Stimulated activated CD8-positive, alpha-beta memory T cell treated with anti-CD3 and anti-CD28 coated beads, Interleukin-7, amount 100 ng/mL, for 4 hours (primary cell): ENCODE measurements at places on chromosomes 16 and 17.

GRCh38 chr16:1002399-1003166 lies 21.0 kb downstream of the SOX8 start:
- peak; percentile 80 for DNase-seq

DNA sequence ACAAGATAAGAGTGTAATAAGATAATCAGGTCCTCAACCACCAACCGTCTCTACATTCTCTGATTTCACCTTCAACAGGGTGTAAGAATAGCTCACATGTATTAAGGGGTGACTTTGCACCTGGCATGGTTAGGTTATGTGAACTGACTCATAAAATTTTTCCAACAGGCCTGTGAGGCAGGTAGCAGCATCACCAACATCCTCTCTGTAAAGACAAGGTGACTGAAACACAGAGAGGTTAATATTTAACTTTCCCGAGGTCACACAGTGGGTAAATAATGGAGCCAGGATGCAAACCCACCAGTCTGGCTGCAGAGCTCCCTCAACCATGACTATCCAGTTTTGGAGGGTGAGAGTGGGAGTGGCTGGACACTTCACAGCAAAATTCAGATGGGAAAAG lies 317.2 kb downstream of the C16orf95 start:
- no peak for DNase-seq

- no peak for DNase-seq
Measured at GRCh38 chr16:78871241-78871640, 729.3 kb downstream of the MAF start.

DNA sequence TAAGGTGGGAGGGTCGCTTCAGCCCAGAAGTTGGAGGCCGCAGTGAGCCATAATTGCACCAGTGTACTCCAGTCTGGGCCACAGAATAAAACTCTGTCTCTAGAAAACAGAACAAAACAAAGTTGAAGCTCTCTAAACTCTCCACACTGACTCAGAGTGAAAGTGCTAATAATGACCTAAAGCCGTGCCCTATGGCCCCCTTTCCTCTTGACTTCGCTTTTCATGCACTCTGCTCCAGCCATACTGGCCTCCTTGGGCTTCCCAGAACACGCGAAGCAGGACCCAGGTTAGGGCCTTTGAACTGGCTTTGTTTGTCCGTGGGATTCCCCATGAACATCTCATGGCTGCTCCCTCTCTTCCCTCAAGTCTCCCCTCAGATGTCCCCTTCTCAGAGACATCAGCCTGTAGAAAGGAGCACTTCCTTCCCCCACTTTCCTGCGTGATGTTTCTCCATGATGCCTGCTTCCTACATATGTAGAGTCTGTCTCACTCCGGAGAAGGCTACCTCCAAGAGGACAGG lies 18.6 kb upstream of the SPN start:
- DNase-seq = no peak

- no peak for DNase-seq
Measured at GRCh38 chr17:411421-412120, 59.0 kb upstream of the RPH3AL start.

DNA sequence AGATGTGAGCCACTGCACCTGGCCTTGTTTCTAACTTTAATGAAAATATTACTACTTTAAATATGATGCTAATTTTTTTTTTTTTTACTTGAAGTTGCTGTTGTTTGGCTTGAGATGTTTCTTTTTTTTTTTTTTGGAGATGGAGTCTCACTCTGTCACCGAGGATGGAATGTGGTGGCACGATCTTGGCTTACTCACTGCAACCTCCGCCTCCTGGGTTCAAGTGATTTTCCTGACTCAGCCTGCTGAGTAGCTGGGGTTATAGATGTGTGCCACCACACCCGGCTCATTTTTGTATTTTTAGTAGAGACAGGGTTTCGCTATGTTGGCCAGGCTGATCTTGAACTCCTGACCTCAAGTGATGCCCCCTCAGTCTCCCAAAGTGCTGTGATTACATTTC lies 23.6 kb downstream of the IGSF6 start:
- no peak for DNase-seq

GRCh38 chr17:42201458-42201772 lies 7.1 kb upstream of the GHDC start:
- no peak for DNase-seq

DNA sequence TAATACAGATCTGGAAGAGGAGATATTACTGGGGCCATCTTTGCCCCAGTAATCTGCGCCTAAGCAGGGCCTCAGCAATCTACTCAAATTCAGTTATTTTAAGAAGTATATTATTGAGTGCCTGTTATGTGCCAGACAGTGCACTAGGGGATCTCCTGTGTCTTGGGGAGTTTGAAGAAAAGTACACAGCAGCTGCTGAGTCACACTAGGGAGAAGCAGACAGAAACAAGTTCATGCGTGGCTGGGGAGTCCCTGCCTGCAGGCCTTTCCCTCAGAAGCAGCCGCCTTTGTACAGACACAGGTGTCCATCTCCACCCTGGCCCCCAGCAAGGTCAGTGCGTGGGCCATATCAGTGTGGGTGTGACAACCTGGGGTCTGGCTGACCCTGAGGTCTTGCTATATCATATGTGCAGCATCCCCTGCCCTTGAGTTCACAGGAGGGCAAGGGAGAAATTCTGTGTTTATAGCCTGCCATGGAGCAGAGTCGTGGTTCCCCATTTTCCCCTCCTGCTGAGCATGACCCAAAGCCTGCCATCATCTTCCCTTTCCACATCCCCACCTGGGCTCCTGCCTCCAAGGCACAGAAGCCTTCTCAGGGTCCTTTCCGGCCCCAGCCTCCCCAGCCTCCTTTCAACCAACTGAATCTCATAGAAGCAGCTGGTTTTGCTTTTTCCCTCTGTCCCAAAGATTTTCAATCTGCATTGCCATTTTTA lies 229.9 kb upstream of the SDK2 start:
- DNase-seq = no peak

- DNase-seq = no peak
Measured at GRCh38 chr17:82949984-82950383, 110.2 kb upstream of the ZNF750 start.

DNA sequence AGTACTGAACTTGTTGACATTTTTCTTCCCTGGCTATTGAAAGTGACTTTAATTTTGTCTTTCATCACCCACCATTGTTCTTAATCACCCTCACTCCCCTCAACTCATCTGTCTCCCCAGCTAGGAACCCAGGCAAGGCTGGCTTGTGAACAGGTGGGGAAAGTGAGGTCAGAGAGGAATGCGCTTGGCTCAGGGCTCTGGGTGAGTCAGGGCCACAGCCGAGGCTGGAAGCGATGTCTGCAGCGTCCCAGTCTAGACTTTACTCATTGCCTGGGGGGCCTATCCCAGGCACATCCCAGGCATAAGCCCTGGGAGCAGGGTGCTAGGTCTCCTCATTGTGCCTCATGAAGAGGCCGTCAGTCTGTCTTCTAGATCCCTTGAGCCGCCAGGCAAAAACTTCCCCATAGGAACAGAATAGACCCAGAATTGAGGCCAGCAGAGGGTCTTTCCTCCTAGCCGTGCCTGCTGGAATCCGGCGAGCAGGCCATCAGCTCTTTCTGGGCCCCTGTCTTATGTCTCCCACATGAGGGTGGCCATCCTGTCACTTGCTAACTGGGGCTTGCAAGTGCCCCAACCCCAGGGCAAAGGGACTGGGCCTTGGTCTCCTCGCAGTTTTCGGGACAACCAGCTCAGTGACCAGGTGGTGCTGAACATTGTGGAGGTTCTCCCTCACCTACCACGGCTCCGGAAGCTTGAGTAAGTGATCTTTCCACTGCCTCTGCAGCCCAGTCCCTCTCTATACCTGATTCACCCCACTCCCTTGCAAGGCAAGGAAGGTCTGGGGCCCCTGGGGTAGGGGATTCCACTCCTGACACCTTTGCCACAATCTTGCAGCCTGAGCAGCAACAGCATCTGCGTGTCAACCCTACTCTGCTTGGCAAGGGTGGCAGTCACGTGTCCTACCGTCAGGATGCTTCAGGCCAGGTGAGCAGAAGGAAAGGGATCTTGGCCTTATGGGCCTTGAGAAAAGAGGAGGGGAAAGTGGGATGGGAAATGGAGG lies 40.1 kb downstream of the NLRC5 start:
- no peak for DNase-seq

- no peak for DNase-seq
Measured at GRCh38 chr17:83170571-83171260, 91.3 kb downstream of the METRNL start.

DNA sequence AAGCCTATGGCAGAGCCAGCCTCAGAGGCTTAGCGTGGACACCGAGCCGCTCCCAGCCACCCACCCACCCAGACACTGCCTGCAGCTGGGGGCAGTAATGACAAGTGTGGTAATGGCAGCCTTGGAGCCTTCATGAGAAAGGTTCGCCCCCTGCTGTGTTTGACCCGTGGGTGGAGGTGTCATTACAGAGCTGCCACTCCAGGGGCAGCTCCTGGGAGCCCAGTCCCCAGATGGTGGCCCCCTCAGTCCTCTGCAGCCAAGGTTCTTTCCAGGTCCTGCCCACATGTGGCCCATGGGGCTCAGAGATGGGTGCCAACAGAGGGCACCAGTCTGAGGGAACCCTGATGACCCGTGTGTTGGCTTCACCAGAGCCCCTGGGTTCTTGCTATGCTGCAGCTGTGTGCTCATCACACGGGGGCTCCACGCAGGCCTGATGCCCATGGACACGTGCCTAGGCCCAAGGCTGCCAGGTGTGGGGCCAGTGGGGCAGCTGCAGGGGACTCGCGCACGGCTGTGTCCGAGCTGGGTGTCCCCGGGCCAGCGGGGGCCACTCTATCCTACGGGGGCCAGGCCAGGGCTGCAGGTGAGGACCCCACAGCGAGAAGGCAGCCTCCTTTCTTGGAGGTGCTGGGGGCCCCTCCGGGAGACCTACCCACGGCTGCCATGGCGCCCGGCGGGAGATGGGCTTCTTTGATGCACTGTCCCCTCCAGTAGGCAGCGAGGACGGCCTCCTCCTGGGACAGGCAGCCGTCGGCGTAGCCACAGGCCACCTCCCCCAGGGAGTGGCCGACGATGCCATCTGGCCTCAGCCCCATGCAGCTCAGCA lies 8.1 kb downstream of the FASN start:
- no peak for DNase-seq

GRCh38 chr17:35765756-35766488 lies 5.2 kb downstream of the C17orf50 start:
- no peak for DNase-seq

GRCh38 chr16:4556112-4556511 lies at the start of gene C16orf96:
Gene C16orf96 (plus strand): TSS chr16:4556340. CDS start chr16:4556490, 150 bp downstream.
- DNase-seq = no peak

GRCh38 chr17:37170881-37171425 lies 204.8 kb upstream of the C17orf78 start:
- DNase-seq = no peak

- DNase-seq = no peak
Measured at GRCh38 chr16:11759997-11760396, 17.3 kb upstream of the TXNDC11 start.

DNA sequence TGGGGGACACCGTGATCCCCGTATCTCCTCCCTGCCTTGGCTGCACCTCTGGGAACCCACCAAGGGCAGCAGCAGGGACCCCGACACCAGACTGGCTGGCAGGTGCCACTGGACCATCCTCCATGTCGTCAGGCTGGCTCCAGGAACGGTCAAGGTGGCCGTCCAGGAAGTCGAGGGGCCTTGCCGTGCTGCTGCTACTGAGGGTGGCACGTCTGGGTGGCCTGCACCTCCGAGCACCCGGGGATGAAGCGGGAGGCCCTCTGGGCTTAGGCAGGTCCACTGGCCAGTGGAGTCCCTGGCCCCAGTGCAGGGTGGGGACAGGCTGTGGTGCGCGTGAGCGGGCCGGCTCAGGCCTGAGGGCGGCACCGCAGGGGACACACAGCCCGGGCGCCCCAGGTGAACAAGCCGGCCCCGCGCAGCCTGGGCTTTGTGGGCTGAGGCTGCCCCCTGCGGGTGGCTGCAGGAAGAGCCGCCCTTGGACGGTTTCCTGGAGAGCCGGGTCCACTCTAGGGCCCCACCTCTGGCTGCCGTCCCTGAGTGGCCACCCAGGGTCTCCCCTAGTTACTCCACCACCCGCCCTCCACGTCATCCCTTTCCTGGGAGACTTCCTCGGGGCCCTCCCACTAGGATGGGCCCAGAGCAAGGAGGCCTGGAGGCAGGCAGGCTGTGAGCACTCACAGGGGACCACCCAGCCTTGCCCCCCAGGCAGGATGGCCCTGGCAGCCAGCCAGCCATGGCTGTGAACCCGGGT lies 42.8 kb upstream of the ZC3H18 start:
- peak; percentile 36 for DNase-seq

- DNase-seq = no peak
Measured at GRCh38 chr17:50833510-50834428, 1.6 kb upstream of the WFIKKN2 start.

DNA sequence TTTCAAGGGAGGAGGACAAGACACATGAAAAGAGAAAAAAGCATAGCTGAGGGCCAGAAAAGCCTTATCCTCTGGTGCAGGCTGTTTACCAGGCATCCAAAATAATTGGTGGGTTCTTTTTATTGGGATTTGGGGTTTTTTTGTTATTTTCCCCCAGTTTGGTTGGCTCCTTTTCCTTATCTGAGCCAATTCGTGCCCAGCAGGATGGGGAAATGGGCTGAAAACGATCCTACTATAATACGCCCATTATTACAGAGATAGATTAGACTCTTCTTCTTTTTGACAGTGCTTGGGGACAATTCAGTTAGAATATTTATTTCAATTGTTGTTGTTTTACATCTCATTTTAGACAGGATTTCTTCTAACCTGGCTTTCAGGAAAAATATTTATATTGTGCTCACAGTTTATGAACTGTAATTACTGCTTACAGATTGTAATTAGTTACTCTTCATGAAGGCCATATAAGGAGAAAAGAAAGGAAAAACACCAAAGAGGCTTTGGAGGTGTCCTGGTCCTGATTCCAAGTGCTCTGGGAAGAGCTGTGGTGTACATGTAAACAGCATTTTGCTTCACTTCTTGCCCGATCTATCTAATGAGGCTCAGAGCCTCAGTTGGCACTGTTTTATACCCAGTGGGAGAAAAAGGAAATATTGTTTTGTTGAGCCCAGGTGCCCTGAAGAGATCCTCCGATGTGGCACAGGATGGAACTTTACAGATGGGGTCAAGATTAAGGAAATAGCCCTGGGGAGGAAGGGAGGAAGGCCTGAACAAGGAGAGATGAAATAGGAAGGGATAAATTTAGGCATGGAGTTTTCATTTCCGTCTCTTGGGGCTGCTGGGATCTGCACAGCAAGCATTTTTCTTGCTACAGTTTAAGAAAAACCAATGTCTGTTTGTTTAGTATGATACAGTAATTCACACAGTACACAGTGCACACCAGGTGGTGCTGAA lies 611 bp upstream of the ANKRD40 start:
- no peak for DNase-seq

DNA sequence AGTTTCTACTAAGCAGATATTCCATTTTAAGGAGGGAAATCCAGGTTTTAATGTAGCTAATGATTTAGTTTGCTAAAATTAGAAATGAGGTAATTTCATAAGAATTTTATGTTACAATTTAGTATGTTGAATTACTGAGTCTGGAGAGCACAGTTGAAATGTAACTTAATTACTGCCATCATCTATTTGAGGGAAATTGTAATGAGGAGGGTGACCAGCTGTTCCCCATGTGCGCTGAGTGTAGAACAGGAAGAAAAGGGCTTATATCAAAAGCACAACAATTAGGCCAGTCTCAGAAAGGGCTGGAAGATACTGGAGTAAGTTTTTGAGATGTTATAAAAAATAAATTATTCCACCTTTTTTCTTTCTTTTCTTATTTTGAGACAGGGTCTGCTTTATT lies 735.1 kb upstream of the GOT2 start:
- DNase-seq = no peak

- DNase-seq = no peak
Measured at GRCh38 chr16:76157629-76158028, 119.6 kb upstream of the CNTNAP4 start.

- DNase-seq = no peak
Measured at GRCh38 chr16:1160773-1161348, 8.0 kb downstream of the CACNA1H start.

- DNase-seq = no peak
Measured at GRCh38 chr17:50161911-50162288, 3.9 kb upstream of the SGCA start.
